CD4-positive, alpha-beta T cell treated with Interleukin-21 for 1 hour (primary cell): ENCODE measurements at places on chromosomes 16 and 17.

- no peak for DNase-seq
Measured at GRCh38 chr17:50686494-50687199, 21.1 kb downstream of the ANKRD40 start.

DNA sequence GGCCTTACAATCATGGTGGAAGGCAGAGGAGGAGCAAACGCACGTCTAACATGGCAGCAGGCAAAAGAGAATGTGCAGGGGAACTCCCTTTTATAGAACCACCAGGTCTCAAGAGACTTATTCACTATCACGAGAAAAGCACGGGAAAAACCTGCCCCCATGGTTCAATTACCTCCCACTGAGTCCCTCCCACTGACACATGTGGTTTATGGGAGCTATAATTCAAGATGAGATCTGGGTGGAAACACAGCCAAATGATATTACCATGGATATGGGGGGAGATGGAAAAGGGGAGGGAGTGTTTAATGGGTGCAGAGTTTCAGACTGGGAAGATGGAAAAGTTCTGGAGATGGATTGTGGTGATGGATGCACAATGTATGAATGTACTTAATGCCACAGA, 23.0 kb downstream of the TEKT5 start:
- DNase-seq = no peak

- DNase-seq = no peak
Measured at GRCh38 chr16:3484318-3485096, 10.8 kb downstream of the C16orf90 start.

GRCh38 chr16:78484509-78485058, 385.1 kb downstream of the WWOX start:
- DNase-seq = no peak

DNA sequence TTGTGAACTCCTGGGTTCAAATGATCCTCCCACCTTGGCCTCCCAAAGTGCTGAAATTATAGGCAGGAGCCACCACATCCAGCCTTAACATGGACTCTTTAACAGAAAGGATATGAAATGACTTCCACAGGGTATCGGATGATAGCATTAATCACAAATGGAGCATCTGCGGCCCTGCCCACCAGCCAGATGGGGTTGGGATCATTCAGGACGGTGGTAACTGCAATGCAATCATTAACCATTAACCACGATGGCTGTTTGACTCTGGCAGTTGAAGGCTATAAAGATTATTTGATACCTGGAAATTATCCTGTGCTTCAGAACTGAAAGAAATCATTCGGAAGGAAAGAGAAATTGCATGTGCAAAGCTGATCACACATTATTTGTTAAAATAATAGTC, 5.3 kb upstream of the CHST5 start:
- DNase-seq = no peak

GRCh38 chr17:62625184-62625869, 2.1 kb upstream of the MRC2 start:
- DNase-seq = no peak

GRCh38 chr16:68074850-68075555, 10.2 kb upstream of the NFATC3 start:
- peak; percentile 79 for DNase-seq

DNA sequence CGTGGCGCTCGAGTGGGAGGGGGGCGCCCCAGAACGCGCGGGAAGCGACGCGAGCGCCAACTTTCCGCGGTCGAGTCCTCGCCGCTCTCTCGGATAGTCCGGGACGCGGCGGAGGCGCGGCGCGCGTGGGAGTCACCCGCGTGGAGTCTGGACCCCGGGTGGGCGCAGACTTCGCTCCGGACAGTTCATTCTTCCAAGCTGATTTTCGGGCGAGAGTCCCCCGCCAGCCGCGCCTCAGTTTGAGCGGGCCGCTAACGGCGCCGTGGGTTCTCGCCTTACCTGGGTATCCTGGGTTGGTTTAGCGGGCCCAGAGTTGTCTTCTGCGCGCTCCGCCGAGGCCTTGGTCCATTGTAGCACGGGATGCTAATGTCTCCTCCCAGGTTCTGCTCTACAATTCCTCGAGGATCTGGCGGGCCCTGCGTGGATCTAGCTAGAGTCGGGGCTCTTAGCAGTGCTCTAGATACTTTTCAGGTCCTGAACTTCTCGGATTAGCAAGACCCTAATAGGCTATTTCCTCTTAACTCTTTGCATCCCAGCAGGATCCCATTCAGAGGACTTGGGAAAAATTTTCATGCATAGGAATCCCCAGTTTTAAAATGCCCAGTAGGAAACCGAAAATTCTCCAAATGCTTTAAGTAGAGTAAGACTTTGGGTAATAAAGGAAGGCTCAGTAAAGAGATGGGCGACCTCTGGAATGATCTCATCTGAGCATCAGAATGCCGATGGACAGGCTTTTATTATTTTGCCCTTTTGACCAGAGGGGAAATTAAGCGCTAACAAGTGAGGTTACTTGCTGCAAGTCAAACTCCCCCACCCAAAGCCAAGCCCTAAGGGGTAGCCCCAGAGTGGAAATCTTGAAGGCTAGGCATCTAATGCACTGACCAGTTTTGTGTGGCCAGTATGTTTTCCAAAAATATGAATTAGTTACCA, 537 bp upstream of the GJC1 start:
- DNase-seq = peak; percentile 4

DNA sequence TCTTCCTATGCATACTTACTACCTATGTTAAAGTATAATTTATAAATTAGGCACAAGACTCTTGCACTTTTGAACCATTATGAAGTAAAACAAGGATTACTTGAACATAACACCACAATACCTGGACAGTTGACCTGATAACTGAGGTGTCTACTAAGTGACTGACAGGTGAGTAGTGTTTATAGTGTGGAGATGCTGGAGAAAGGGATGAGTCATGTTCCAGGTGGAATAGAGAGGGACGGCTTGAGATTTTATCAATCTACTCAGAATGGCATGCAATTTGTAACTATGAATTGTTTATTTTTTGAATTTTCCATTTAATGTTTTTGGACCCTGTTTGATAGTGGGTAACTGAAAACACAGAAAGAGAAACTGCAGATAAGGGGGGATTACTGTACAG, 287.6 kb downstream of the MAP2K6 start:
- DNase-seq = no peak

GRCh38 chr17:82751171-82751570, 694 bp upstream of the TBCD start:
- no peak for DNase-seq

GRCh38 chr17:37827905-37828650, 83.2 kb upstream of the HNF1B start:
- DNase-seq = no peak

DNA sequence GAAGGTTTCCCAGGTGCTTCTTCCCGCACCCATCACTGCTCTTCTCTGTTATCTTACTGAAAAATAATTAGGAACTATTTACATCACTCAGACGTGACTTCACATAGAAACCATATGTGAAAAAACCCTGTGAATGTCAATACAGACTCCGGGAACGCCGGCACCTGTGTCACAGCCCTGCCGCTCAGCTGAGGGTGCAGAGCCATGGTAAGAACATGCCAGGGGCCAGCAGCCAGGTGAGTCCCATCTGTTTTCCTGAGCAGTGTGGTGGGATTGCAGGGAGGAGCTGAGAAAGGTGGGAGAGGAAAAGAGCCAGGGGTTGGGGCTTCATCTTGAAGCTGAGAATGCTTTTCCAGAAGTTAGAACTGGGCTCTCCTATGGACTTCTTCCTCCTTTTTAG, 13.7 kb downstream of the FOXF1 start:
- no peak for DNase-seq

GRCh38 chr17:79788989-79789942, 7.6 kb downstream of the CBX8 start:
- DNase-seq = no peak

DNA sequence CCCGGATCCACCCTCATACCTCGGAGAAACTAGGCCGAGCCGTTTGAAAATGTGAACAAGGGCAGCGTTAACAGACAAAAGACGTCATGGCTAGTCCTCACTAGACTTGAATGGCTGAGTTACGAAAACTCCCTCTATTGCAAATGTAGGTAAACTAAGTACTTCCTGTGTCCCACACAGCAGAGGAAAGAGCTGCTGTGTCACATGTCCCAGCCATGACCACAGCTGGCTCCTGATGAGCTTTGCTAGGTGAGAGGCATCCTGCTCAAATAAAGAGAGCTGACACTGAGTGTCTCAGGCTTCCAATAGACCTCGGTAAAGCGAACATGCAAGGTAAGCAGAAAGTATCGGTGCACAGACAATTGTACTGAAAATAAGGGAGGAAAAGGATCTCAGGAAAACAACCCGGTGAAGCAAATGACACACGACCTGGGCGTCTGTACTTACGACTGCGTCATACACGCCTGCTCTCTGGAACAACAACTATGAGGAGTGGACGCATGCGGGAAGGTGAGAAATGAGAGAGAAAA, 26.0 kb downstream of the TMEM204 start:
- peak; percentile 49 for DNase-seq

DNA sequence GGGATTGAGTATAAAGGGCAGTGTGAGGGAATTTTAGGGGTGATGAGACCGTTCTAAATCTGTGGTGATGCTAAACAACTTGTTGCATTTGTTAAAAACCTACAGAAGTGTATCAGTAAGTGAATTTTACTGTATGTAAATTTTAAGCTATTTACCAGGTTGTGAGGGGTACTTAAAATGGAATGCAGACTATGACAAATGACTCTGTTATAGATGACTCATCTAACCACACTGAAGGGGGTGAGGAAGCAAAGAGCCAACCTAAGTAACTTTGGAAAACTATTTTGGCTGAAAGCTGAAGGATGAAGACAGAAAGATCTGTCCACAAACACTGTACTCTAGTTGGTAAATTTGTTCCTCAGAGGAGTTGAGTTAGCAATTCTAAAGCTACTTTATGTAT, 5.3 kb upstream of the MKS1 start:
- no peak for DNase-seq

DNA sequence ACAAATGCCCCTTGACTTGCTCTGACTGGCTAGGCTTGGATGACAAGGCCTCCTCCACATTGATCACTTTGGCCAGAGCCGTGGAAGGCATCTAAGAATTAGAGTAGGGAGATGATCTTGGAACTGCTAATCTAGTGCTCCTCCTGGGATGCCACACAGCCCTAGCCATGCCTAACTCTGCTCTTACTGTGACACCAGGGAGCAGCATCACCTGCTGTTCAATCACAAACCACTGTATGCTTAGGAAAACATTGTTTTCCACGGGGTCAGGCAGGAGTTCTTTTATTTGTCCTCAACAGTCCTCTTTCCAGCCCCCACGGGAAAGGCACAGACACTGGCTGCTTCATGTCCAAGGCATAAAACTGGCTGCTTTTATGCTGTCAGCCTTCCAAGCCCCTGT, 46.3 kb downstream of the C16orf78 start:
- DNase-seq = no peak

DNA sequence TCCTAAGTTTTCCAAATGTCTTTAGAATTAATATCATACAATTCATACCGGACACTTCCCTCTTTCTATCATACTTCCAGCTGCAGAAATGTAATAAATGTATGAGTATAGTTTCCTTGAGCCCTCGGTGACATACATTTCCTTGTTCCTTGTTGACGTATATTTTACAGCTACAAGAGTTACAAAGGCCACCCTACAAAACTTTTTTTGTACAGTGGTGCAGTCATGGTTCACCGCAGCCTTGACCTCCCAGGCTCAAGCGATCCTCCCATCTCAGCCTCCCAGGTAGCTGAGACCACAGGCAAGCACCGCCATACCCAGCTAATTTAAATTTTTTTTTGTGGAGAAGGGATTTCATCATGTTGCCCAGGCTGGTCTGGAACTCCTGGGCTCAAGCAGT, 7.2 kb upstream of the DUS1L start:
- no peak for DNase-seq

DNA sequence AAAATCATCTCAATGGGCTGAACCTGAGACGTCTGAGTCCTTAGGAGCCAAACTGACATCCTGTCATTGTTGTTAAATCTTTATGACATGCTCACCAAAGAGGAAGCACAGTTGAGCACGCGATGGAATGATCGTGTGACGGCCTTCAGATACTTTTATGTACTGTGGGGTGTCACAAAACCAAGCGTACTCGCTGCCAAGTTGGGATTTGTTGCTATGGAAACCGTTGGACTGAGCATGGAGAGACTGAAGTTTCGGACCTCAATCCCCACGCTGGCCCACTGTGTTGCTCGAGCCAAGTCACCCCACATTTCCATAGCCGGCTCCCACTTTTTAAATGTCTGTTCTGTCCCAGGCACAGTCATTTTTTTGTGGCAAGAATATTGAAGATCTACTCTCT, 222.8 kb upstream of the SDK2 start:
- DNase-seq = no peak

GRCh38 chr17:62662855-62663254, 35.4 kb downstream of the MRC2 start:
- DNase-seq = no peak

GRCh38 chr17:979212-979538, 401 bp downstream of the NXN start:
- no peak for DNase-seq

DNA sequence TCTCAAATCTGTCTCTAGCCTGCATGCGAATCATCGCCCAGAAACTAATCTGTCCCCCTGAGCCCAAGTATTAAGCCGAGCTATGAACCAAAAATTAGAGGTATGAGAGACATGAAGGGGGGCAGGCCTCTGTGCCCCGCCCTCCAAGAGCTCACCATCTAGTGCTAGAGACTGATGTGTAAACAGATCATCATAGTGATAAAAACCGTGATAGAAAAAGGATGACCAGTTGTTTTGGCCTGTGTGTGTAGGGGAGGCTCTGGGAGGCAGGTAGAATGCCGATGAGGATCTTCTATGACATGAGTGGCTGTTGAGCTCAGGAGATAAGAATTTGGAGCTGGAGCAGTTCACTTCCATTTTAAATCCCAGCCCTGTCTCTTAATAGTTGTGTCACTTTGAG, 89.1 kb upstream of the TBX2 start:
- DNase-seq = no peak

DNA sequence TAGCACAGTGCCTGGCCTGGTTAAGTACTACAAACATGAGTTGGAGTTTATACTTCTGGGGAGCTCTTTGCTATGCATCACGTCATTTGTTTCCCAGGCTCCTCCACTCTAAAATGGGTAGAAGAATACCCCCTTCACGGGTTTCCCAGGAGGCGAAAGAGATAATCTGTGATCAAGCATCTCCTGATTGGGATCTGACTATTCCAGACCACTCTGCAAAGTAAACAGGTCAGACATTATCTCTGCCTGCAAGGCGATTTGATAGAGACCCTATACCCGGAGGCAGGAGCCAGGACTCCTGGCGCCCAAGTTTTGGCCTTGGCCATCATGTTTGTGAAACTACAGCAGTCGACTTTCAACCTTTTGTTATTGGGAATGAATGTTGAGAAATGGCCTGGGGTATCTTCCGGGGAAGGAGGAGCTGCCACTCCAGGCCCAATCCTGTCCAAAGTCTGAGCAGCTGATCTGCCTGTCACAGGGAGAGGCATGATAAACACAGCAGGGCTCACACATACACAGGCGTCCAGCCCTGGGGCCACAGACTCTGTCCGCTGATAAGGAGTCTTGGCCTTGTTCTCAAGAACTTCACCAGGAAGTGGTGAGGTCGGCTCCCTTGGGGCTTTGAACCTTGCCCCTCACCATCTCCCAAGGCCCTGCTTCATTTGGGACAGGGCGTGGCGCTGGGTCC, 199.9 kb downstream of the MAF start:
- no peak for DNase-seq

- DNase-seq = peak; percentile 66
Measured at GRCh38 chr17:54992797-54993639, 24.5 kb downstream of the STXBP4 start.
